ENCODE measurements at places on chromosomes 5 and 9.

- DNase-seq, result peak; percentile 95
Observed at GRCh38 chr9:122402403-122402871, 31.6 kb downstream of the PTGS1 start.

GRCh38 chr9:77841739-77842386 is 189.7 kb downstream of the GNAQ start:
- peak; percentile 37 for DNase-seq

DNA sequence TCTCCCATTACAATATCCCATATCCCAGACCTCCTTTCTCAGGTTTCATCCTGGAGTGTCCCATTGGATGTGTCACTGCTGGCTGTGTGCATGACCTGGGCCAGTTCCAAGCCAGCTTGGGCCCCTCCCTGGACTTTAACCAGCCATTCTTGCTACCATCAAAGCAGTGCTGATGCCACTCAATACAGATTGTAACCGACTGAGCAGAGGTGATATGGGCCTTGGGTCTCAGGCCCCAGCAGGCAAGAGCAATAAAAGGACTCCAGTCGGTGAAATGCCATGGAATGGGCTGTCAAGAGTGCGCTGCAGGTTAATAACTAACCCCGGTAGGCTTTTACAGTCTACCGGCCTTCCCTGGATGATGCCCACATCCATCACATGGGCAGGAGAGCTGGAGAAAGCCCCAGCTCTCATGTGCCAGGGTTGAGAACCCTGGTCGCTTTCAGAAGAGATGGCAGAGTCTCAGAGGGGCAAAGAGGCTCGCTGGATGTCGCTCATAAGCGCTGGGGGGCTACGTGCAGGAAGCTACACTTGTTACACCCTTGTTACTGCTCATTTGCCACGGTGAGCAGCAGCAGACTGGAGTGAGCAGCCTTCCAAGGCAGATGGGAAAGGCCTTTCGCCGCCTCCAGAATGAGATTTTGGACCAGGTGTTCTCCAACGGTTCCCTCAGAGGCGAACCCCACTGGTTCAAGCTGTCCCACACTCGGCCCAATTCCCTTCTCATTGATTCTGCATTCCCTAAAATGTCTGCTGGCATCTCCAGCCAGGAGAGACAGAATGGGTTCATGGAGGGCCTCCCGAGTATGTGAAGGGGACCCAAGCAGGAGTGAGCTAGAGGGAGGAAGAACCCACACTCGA is 13.2 kb downstream of the EPB41L4B start:
- no peak for DNase-seq

DNA sequence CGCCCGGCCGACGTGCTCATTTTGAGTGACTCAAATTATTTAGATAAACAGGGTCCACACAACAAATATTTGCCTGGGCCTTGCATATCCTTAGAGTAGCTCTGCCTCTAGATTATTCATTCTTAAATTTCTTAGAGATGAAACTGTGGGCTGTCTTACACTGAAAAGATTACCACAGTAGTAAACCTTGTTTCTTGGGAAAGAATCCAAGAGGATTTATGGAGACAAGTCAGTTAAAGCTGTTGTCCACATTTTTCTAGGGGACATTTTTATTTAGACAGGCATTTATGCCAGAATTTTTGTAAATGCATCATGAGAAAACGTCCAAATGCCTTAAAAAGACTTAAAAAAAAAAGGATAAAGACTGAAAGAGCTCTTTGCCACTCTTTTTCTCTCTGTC is 32.6 kb upstream of the RANBP3L start:
- no peak for DNase-seq

Data from suppressor macrophage treated with lipopolysaccharide for 1 hour (primary cell).